NAMALWA (cell line): ENCODE measurements at places on chromosomes 4 and X.

- peak; percentile 71 for DNase-seq
Measured at GRCh38 chr4:163548481-163549243, 54.2 kb downstream of the TMA16 start.

DNA sequence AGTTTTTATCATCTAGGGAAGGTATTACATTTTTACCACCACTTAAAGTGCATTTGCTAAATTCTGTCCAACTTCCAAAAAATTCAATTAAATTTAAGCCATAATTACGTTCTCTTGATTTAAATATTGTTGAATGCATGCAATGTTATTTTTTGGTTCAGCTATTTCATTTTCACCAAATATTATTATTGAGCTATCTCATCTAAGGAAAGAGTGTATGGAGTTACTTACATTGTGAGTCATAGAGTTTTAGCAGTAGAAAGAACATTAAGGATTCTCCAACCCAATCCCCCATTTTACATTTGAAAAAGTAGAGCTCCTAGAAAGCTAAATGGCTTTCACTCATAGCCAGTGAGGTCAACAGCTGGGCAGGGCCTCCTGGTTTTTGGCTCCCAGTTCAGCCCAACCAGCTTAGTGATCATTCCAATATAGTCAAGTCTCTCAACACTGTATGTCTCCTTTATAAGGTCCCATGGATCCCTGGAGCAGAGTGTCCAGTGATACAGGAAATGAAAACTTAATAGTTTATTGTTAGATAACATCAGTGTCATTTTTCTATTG, 60.5 kb downstream of the NDNF start:
- no peak for DNase-seq

- DNase-seq = no peak
Measured at GRCh38 chrX:73876911-73877310, 313.9 kb downstream of the CHIC1 start.

GRCh38 chrX:20116087-20116576, 575 bp downstream of the MAP7D2 start:
- DNase-seq = no peak

- peak; percentile 56 for DNase-seq
Measured at GRCh38 chr4:119490335-119490734, 138.3 kb downstream of the PDE5A start.

DNA sequence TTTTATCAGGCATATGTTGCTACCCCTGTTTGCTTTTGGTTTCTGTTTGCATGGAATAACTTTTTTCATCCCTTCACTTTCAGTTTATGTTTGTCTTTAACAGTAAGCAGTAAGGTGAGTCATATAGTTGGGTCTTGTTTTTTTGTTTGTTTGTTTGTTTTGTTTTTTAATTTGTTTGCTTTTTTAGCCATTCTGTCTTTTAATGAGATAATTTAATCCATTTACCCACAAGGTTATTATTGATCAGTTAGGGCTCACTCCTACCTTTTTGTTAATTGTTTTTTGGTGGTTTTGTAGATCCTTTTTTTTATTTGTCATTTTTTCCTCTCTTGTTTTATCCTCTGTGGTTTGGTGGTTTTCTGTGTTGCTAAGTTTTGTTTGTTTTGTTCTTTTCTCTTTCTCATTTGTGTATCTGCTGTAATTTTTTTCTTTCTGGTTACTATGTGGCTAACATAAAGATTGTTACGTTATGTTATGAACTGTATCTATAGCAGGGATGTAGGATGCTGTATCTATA, 379.5 kb upstream of the MAD2L1 start:
- no peak for DNase-seq

GRCh38 chrX:15328131-15328530, 7.2 kb downstream of the PIGA start:
- DNase-seq = no peak

GRCh38 chr4:37666625-37667071, 19.5 kb downstream of the RELL1 start:
- no peak for DNase-seq
